Stromal cell of bone marrow (primary cell): ENCODE measurements at places on chromosomes 16 and 17.

GRCh38 chr16:88376835-88377726, 5.7 kb upstream of the ZNF469 start:
- DNase-seq, result no peak

DNA sequence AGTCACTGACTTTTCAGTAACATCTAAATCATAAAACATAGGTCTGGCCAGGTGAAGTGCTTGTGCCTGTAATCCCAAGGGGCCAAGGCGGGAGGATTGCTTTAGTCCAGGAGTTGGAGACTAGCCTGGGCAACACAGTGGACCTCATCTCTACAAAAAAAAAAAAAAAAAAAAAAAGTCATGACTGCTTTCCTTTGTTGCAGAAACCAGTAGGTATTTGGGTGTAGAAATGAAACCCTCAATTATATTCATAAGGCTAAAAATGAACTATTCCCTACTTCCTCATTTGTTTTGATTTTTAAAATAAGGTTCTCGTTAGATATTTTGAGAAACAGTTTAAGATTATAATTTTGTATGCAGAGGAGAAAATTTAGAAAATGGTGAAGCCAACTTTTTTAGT, 26.0 kb downstream of the PITPNC1 start:
- no peak for DNase-seq

DNA sequence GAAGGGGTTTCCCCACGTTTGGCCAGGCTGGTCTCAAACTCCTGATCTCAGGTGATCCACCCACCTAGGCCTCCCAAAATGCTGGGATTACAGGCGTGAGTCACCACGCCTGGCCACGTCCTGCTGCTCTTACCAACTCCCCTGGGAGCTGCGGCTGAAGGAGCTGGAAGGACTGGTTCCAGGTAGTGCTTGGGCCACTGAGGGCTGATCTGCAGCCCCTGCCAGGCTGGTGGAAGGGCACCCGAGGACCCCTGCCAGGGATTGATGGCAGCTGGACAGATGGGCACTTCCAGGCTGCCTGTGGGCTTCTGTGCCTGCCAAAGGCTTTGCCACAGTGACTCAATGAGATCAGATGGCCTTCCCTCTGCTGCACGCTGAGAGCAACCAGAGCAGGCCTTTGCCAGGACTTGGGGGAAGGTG, 2.3 kb downstream of the OXLD1 start:
- no peak for DNase-seq

GRCh38 chr16:70686376-70687101, 686 bp upstream of the MTSS2 start:
- no peak for DNase-seq

DNA sequence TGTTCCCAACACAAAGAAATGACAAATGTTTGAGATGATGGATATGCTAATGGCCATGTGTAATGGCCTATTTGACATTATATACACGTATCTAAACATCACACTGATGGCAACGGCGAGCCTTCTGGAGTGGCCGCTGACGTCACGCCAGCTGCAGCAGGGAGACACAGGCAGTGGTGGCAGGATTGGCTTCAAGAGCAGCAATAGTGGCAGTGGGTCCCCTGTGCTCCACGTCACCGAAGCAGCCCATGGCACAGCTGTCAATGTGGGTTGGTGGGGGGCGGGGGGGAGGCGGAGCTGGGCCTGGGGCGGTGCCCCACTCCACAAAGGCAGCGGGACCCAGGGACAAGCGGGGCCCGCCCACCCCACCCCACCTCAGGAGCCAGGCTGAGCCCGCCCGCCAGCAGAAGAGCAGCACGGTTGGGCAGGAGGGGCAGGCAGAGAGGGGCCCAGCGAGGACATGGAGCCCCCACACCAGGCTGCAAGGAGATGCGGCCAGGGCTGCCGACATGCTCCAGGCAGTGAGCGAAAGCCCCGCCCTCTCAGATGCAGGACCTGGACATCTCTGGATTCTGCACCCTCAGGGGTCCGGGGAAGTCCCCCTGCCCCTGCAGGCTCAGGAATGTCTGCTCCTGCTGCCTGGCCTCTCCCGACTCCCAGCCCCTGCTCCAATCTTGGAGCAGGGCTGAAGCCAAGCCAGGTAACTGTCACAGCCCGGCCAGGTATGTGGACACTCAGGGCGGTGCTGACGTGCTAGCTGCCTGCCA, 64.6 kb downstream of the USP32 start:
- DNase-seq, result no peak

- no peak for DNase-seq
Measured at GRCh38 chr17:16878084-16878483, 93.8 kb downstream of the TNFRSF13B start.

DNA sequence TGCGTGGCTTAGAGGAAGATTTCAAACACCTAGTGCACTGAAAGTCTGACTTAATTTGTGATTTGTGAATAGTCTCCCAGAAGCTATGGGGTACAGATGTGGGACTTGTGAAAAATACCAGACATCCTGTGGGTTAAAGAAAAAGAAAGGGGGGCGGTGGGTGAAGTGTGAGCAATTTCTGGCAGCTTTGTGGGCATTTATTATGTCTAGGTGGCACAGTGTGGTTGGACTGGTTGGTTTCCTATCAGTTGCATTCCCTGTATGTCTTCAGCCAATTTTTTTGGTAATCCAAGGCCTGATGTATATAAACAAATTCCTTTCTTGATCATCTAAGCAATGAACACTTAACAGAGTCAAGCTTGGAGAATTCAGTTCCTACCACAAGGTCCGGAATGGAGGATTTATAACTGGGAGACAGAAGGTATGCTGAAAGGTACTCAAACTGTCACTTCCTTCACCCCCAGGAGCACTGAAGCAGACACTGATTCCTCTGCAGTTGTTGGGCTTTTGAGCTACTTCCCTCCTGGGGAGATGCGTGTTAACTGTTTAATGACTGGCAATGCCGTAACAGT, 211.6 kb downstream of the WWOX start:
- no peak for DNase-seq

- DNase-seq, result no peak
Measured at GRCh38 chr16:85170066-85170491, 57.8 kb upstream of the CIBAR2 start.

- DNase-seq, result no peak
Measured at GRCh38 chr16:90027611-90028010, 8.4 kb upstream of the DBNDD1 start.

- DNase-seq, result no peak
Measured at GRCh38 chr17:16297367-16298139, 55.7 kb downstream of the CENPV start.

GRCh38 chr17:62790564-62790986, 17.5 kb downstream of the MARCHF10 start:
- DNase-seq, result no peak

GRCh38 chr16:56279132-56279531, 87.8 kb downstream of the GNAO1 start:
- DNase-seq, result no peak

- DNase-seq, result no peak
Measured at GRCh38 chr16:12215277-12216105, 239.0 kb downstream of the SNX29 start.

DNA sequence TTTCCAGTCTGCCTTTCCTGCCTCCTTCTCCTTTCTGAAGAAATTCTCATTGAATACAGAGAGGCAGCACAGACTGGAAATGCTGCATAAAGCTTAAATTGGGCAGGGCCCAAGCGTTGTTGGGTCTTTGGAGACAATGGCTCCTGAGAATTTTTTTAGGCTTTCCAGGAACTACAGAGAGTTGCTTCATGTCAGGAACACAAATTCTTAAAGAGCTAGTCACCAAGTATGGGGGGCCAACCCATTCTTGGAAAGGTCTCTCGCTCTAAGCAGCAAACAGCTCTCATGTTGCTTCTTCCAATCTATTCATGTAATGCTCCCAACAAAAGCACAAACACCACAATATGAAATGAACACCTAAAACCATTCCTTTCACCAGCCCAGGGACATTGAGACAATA, 6.9 kb downstream of the HNF1B start:
- no peak for DNase-seq

GRCh38 chr16:8986111-8986510, 22.4 kb upstream of the USP7 start:
- DNase-seq, result no peak

DNA sequence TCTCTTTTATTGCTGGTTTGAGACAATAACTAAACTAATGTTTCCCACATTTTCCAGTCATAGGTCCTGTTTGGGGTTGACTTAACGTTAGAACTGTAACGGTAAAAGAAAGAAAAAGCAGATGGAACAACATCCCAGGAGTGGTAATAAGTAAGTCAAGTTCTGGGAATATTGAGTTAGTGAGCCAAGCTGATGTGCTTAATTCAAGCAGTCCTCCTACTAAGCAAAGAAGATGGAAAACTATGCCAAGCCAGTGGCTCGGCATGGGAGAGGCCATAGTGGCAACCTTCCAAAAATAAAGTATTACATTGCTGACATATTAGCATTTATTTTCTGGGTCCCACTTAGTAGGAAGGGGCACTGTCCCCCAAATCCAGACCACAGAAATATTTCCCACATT, 161.7 kb upstream of the CDH5 start:
- peak; percentile 85 for DNase-seq

DNA sequence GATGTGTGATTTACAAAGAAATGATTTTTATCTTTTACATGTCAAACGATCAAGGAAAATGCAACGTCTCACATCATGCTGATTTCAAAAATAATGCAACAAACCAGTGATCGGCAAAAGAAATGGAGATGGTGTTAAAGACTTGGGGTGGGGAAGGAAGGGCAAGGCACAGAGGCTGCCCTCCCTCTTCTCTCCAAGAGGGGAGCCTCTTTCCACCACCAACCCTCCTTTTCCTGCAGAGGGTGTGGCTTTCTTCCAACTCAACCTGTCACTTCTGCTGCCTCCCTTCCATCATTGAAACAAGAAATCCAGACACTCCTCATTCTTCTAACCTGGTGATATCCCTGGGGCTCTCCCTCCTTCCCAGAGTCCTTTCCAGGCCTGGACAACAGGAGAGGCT, 320.8 kb downstream of the SLC39A11 start:
- DNase-seq, result no peak
